ENCODE measurements at places on chromosomes 5 and 9.

DNA sequence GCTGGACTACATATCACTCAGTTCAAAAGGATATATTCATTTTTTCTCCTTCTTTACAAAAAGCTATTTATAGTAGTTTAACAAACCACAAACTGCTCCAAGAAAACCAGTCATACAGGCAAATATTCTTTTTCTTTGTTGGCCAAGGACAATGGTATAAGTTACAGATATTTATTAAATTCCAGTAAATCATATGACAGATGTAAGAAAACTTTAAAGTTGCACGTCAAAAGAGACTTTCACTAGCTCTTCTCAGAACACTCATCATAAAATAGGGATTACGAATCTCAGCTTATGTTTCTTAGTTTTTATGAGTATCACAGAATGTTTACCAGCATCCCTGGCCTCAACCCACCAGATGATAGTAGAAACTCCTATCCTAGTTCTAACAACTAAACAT, 67.2 kb downstream of the ANKRD31 start:
- DNase-seq = no peak

DNA sequence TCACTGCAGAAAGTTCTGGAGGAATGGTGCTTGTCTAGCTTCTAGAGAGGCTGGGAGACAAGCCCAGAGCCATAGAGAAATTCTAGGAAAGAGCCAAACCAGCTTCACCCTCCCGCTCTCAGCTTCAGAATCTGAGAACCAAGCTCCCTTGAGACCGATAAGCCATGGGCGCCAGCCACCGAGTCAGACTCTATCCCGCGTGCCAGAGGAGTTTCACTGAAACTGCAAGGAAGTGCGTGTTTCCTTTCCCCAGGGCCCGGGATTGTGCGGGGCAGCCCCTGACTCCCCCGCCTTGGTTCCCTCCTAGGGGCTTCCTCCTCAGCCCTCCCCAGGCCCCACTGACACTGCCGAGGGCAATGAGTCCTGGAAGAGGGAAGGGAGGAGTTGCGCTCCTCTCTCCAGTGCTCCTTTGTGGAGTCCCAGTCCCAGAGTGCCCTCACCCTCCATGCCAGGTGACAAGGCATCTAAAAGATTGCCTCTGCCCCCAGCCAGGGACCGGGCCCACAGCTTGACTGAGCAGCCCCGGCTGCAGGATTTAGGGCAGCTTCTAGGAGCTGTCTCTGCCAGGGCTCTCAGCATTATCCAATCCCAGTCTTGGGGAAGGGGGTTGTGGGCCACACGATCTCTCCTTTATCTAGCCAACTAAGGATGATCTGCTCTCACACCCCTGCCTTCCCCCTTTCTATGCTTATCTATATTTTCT, 18.4 kb upstream of the TCF7 start:
- no peak for DNase-seq

DNA sequence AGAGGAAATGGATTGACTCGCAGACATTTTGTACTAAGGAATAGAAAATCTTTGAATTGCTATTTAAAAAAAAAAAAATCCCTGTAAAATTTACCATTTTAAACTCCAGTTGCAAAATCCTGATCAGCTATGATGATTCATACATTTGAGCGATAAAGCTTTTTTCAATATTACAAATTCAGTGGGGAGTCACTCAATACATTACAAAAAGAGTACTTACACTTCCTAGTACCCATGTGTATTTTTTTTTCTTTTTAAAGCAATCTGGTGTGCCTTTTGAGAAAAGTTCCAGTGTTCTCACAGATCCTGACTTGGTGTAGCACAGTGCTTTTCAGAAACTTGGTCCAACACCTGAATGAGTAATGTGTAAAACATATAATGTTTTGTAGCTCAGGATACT, 54.3 kb downstream of the PIK3R1 start:
- no peak for DNase-seq

- no peak for DNase-seq
Observed at GRCh38 chr5:13843175-13843846, 101.2 kb downstream of the DNAH5 start.

GRCh38 chr5:36691696-36692371, 85.4 kb downstream of the SLC1A3 start:
- DNase-seq = no peak

- DNase-seq = no peak
Observed at GRCh38 chr5:34524123-34524522, 132.0 kb upstream of the RAI14 start.

DNA sequence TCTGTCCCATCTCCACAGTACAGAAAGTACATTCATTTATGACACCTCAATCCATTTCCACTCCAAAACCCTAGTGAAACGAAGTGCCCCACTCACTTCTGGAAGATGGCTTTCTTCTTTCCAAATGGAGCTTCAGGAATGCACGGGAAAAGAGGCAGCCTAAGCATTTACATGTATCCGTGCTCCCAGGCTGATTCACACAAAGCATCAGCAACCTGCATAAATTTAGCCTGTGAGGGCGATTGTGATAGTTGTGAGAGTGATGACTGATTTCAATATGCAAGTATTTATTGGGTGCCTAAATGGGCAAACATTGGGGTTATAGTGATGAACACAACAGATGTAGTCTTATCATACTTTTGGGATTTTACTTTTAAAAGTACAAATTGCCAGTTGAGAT, 86.6 kb downstream of the PLPPR1 start:
- no peak for DNase-seq

DNA sequence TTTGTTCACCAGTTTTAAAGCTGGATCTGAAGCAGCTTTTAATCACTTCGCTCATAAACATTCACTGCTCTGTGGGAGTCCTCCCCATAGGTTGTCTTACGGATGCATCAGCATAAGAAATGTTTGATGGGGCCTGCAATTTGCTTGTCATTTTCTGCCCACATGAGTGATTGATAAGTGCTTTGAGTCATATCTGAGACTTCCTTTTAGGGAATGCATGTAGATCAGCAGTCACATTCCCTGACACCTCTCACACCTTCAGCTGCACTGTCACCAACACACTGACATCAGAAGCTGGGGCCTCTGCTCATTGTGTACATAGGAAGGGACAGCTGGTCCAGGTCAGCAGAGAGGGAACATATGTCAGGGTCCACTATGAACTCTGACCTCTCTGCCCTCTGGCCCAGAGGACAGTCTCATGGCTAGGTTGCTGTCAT, 84.1 kb upstream of the SPATA31D4 start:
- DNase-seq = no peak

DNA sequence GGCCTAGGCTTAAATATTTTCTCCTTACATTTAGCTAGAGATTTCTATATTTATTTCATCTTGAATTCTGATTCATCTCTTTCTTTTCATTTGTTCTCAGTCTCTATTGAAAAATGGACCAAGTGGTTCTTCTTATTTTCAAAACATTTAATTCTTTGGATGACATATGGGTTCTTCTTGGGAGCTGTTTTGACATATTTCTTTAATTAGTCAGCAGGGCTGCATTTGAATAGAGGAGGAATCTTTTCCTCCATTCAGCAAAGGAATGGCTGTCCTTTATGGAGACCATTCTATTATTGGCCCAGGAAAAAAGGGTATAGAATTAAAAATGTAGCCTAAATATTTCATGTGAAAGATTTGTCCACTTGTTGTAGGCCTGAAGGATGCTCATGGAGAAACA, 109.9 kb downstream of the RPS23 start:
- no peak for DNase-seq

DNA sequence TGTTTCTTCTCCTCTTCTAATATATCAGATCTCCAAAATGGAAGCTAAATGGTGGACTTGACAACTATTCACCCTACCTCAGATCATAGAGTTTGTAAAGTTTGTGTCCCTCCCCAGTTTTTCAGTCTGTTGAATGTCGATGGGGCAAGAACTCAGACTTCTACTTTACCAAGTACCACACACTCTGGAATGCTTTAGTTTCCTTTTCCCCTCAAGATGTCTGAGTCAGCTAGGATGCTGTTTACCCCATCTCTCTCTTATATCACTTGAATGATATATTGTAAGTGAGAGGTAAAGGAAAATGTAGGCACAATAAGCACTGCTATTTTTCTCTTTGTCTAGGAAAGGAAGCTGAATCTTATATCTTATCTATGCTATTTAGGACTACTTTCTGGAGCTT, 25.9 kb upstream of the TAL2 start:
- no peak for DNase-seq

DNA sequence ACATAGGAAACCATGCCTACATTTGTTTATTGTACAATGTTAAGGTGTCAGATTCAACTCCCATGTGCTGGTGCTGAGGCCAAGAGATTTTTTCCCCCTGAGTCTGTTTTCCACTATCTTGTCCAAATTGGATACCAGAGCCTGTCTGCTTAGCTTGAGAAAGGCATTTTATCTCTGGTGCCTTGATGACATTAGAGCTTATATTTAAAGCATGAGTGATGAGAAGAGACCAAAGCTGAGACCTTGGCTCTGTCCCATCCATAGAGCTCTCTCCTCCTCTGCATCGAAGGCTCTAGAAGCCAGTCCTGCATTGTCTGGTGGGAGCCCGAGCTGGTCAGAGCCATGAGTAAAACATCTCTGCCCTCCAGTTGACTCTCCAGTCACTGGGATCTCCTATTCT, 10.4 kb upstream of the PPP2CA start:
- no peak for DNase-seq

GRCh38 chr9:93533863-93534262, 42.5 kb upstream of the PHF2 start:
- no peak for DNase-seq

- no peak for DNase-seq
Observed at GRCh38 chr5:134603059-134603458, 29.6 kb downstream of the SAR1B start.
